ENCODE measurements at places on chromosomes 3 and 15.
A peak's percentile ranks its signal among the peaks of the same experiment; 100 is the strongest.

GRCh38 chr3:122258757-122259371, 66.2 kb upstream of the CSTA start:
- DNase-seq = peak; percentile 62

- peak; percentile 81 for DNase-seq
Measured at GRCh38 chr15:92810418-92811138, 89.5 kb upstream of the CHD2 start.

- no peak for DNase-seq
Measured at GRCh38 chr15:39142500-39142899, 438.4 kb upstream of the THBS1 start.

GRCh38 chr15:58425185-58425584, 6.6 kb upstream of the LIPC start:
- no peak for DNase-seq

- DNase-seq = no peak
Measured at GRCh38 chr3:173734473-173734872, 336.9 kb downstream of the NLGN1 start.

DNA sequence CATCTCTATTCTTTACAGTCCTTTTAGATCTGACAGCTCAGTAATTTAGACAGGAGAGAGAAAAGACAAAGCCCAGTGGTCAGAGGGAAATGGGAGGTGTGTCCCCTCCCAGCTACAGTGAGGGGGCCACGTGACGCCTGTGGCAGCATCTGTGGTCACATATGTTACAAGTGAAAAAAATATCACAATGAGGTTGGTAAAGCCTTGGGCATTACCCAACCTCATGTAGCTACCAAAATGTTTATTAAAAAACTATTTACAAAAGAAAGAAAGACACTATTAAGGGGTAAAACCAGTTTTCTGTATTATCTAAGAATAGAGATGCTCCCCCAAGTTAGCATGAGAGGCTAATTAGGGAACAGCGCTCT, 42.9 kb upstream of the PLCL2 start:
- DNase-seq = no peak

- peak; percentile 87 for DNase-seq
Measured at GRCh38 chr3:100087198-100087597, 27.1 kb downstream of the FILIP1L start.

GRCh38 chr3:9399746-9400145, 2.3 kb downstream of the SETD5 start:
- DNase-seq = peak; percentile 96

- no peak for DNase-seq
Measured at GRCh38 chr15:49044002-49044401, 2.2 kb downstream of the SECISBP2L start.

DNA sequence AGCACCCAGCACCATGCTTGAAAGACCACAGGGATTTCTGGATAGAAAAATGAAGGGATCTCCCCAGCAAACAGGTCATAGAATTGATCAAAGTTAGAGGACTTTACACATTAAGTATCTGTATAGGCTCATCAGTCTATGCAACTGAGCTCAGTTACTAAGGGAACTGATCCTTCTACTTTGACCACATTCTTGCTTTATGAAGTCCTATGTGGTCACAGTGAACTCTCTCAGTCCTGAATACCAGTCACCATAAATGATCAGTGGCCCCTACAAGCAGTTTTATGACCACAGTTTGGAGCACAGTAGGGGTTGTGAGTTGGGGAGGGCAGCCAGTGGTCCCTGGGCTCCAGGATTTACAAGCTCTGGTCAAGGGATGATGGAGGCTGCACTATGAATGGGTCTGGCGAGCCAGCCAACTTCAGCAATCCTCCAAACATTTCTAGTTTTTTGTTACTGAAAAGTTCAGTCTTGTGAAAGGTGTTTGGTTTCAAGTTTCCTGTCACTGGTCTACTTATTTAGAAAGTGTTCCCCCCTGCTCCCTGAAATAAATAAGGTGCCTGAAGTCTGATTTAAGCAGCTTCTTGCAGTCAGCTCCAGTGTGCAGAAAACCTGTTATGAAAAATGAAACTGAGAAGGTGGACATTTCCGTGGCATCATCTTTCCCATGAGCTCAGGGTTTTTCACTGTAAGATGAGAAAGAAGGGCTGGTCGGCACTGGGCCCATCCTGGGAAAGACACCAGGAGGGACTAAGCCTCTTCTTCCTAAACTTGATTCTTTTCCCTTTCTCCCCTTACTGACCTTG, 75.5 kb downstream of the DAPK2 start:
- peak; percentile 47 for DNase-seq

DNA sequence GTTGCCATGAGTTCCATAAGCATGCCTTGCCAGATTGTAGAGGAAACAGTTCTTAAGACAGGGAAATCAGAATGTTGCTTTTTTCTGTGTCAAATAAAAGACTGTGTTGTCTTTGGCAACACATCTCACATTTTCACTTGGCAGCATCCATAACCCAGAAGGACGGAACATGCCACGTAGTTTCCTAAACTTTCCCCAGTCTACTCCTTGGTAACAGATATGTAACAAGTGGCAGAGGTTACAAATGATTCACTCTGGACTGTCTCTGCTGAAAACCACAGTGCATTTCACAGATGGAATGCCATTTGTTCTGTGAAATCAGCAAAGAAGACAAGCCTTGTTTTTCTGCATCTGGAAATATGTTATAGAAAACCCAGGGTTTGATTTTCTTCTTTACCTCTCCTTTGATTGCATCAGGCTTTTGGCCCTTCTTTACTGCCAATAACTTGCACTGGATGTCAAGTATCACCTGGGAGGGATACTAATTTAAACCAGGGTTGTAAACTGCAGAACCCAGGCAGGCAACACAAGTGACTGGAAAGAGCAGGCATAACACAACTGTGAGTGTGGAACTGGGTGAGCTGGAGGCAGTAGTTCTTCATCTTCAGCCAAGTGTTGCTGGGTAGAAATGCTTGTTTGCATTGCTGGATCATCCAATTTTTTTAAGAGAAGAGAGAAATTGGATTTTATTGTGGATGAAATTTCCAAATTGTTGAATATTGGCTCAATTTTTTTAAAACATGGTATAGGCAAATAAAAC, 124.4 kb upstream of the FOXB1 start:
- DNase-seq = peak; percentile 73

GRCh38 chr3:118262800-118263402, 771.7 kb downstream of the IGSF11 start:
- DNase-seq = no peak

- DNase-seq = peak; percentile 72
Measured at GRCh38 chr15:95624100-95624499, 706.4 kb upstream of the NR2F2 start.

GRCh38 chr3:121660356-121661171, at the start of gene HCLS1:
Gene HCLS1, minus strand, starts transcription at chr3:121660903. Its CDS starts 2,556 bp downstream, at chr3:121658347.
- DNase-seq = peak; percentile 35

DNA sequence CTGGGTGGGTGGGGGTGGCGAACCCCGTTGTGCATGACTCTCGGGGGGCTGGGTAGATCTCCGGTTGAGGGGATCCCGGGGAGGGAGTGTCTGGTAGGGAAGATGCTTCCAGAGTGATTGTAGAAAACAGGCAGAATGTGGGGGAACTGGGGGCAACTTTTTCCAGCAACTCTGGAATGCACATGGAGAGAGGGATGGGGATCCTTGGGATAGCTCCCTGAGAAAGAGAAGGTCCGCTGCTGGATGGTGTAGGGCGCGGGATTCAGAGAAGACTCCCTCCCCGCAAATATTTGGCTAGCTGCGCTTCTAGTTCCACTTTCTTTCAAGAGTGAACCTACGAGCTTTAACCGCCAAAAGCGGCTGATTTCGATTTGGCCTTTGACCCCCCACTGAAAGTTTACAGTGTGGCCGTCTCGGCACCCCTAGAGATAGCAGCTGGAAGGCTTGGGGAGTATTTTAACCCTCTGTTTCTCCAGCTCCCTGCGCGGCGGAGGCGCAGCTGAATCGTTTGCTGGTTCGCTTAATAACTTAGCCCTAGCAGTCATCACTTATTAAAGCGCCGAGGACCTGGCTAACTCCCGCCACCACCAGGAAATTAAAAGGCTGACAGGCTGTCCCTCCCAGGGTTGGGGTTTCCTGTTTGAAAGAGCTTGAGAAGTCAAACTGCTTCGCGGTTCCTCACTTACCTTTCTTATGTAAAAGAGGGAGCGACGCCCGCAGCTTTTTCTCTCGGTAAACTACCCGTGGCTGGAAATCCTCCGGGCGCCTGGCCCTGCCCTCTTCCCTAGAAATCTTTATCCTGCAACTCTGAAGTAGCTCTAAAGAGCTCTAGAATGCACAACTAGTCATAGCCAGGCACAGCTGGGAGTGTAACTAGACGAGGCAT, 1.2 kb downstream of the PHLDB2 start:
- DNase-seq = peak; percentile 94

DNA sequence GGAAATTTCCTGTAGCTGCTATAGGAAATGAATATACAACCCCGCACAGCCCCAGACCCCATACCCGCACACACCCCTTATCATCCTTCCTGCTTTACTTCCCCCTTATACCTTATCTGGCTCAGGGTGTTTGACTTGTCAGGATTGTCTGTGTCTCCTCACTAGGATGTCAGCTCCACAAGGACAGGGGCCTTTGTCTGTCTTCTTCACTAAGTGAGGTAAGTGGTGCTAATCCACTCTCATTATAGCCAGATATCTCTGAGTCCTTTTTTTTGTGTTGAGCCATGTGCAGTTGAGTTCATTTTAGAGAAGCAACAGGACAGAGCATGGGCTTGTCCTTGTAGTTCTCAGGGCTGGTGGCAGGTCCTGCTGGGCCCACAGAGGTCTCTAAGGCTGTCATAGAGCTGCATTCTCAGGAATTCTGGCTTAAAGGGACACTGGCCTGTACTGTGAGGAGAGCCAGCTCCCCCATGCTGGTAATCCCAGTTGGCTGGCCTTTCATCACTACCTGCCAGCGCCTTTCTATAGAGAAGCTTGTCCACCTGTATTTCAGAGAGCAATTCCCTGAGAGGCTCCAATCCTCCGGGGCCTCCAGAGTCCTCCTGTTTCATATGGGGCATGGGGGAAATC, 9.0 kb downstream of the KY start:
- DNase-seq = no peak

GRCh38 chr3:13249664-13250390, 170.3 kb downstream of the NUP210 start:
- DNase-seq = no peak

DNA sequence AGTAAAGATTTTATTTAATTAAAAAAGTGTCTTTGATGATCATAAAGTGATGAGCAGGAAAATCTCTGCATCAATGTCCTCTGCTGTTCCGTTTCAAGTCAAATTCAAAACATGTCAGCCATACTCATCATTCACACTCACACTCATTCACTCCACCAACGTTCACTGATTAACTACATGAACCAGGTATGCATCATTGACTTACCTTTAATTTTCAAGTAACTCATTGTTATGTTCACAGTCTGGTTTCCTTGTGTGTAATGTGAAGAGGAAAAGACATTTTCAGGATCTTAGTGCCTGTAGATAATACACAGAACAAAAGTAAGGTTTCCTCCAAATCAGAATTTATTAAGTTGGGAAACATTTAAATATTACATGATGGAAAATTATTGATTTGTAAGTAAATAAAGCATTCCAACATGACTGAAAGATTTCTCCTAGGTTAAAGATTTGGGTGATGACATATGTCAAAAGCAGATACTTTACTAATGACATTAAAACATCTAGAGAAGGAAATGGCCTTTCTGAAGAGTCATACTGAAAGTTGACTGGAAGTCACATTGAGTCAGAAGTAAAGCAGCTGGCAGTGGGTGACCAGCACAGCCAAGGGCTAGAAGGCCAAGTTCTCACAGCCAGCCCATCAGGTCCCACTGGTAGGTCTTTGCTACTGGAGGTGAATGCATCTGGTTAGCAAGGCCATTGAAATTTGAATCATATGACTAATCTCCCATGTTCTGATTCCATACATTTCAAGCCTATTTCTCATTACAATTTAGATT, 251.9 kb downstream of the CDIN1 start:
- peak; percentile 98 for DNase-seq

GRCh38 chr3:47436180-47436579, 39.6 kb downstream of the SCAP start:
- DNase-seq = no peak

DNA sequence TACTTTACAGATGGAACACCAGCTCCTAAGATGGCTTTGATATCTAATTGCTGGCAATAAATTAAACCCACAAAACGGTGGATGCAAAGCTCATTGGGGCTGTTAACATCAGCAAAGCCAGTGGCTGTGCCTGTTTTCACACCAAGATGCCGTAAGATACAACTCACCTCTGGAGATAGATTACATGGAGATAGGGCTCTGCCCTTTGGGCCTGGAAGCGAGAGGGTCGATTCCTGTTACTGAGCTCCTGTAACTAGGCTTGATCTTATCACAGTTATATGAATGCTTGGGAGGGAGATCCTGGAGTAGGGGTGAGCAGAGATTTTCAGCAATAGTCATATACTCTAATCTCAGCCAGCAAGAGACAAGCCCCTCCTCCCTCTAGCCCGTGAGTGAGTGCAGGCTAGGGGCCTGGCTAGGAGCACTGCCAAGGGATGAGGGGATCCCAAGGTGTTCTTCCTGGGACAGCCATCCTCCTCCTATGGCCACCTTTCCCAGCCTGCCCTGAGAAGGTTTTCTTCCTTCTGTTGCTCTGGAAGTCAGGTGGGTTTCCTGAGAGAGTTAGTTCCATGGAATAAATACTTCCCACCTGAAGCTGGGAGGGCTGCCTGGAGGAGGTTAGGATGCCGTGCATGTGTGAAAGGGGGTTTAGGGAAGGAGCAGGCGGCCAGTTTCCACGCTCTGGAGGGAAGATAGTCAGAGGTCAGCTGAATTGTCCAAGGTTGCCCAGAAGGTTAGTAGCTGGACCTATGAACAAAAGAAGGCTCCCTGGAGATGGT, 18.1 kb upstream of the DOCK3 start:
- no peak for DNase-seq

- DNase-seq = no peak
Measured at GRCh38 chr3:121111914-121112612, 204.1 kb downstream of the STXBP5L start.

GRCh38 chr3:197545101-197545500, 10.7 kb downstream of the BDH1 start:
- no peak for DNase-seq

- no peak for DNase-seq
Measured at GRCh38 chr3:171984883-171985282, 54.5 kb upstream of the FNDC3B start.

GRCh38 chr3:143825513-143825912, 22.8 kb downstream of the SLC9A9 start:
- no peak for DNase-seq

DNA sequence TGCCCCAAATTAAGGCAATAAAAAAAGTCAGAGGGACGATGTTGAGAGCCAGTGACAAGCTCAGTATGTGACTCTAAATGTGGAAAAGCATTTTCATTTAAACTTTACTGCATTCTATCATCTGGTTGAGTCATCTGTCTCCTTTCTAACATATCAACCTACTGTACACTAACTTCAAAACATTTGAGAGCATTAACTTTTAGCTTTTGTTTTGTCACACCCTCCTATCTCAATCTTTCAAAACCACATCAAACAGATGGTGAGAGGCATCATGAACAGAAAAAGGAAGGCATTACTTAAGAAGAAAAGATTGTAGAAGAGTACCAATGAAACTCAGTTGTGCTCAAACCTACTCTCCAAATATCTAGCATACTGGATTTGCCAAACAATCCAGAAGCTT, 4.8 kb downstream of the LRRC58 start:
- DNase-seq = peak; percentile 18

- DNase-seq = no peak
Measured at GRCh38 chr3:153400641-153401040, 238.6 kb downstream of the RAP2B start.

- no peak for DNase-seq
Measured at GRCh38 chr3:168996622-168997021, 666.9 kb downstream of the MECOM start.

GRCh38 chr3:81743096-81744025, 18.1 kb downstream of the GBE1 start:
- DNase-seq = peak; percentile 97

All from EH (cell line).